ENCODE measurements at places on chromosomes 7 and 10.

DNA sequence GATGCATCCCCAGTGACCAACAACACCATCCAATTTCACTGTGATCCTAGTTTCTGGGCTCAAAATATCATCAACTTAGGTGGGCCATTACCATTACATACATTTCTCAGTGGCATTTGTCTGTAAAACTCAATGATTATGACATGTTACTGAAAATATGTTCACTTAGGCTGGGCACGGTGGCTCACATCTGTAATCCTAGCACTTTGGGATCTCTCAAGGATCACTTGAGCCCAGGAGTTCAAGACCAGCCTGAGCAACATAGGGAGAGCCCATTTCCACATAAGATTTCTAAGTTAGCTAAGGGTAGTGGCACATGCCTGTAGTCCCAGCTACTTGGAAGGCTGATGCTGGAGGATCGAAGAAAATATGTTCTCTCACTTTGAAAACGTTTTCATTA lies 91.0 kb downstream of the TRIM24 start:
- DNase-seq: no peak

- no peak for DNase-seq
Measured at GRCh38 chr10:128440513-128441160, 314.4 kb upstream of the MKI67 start.

DNA sequence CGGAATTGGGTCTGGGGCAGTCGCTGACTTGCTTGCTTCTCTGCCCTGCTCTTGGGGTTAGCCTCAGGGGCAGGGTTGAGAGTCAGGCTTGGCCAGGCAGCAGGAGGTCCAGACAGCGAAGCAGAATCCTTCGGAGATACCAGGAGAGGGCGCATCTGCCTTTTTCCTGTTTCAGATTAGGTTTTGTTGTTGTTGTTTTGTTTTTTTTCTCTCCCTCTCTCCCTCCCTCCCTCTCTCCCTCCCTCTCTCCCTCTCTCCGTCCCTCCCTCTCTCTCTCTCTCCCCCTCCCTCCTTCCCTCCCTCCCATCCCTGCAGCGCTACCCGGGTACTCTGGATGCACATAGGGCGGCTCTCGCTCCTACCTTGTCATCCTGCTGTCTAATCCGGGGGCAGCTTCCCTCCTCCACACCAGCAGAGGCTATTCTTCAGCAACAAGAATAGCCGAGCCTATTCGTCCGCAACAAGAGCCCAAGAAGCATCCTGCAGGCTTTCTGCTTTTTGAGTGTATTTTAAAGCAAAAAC lies 758 bp upstream of the OPTN start:
- DNase-seq: peak; percentile 67

- DNase-seq: peak; percentile 42
Measured at GRCh38 chr10:101451261-101451660, 97.3 kb downstream of the BTRC start.

DNA sequence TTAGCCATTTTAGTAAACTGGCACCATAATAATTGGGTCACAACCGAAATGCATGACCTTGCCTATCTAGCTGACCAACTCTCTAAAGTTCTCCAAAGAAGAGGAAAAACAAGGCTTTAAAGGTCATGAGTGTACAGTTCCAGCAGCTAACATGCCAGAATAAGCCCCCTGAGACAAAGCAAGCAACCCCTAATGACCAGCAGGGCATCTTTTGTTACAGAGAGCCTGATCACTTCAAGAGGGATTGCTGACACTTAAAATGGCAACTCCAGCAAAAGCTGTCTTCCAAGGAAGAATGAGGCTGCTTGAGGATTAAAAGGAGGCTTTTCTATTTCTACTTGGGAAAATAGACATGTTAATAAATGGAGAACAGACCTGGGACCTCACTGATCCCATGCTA lies 213.6 kb downstream of the CDC14C start:
- no peak for DNase-seq

- DNase-seq: no peak
Measured at GRCh38 chr10:14770927-14771326, 3.8 kb downstream of the FAM107B start.

- no peak for DNase-seq
Measured at GRCh38 chr10:124221356-124222317, 128.2 kb upstream of the CHST15 start.

- peak; percentile 78 for DNase-seq
Measured at GRCh38 chr10:69644658-69645295, 14.7 kb downstream of the FAM241B start.

DNA sequence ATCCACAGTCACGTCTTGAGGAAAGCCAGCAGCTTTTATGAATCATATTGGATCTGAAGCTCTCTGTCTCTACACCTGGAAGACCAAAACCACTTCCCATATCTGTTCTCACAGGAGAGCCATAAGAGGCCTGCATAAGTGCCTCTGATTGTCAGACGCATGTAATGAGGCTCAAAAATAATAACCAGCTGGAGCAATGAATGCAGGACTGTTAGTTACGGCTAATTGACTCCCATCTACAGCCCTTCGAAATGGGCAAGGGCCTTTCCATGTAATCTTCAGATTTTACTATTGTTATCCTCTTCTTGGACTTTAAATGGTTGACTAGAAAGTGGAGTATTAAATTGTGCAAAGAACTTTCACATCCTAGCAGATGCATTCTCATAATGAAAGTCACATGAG lies 4.4 kb upstream of the SEMA3C start:
- DNase-seq: no peak

Data from KBM-7 (cell line).